GM13977 (cell line): ENCODE measurements at places on chromosomes 7 and 10.

GRCh38 chr10:96047004-96047649 is 3.7 kb downstream of the CCNJ start:
- peak; percentile 12 for DNase-seq

DNA sequence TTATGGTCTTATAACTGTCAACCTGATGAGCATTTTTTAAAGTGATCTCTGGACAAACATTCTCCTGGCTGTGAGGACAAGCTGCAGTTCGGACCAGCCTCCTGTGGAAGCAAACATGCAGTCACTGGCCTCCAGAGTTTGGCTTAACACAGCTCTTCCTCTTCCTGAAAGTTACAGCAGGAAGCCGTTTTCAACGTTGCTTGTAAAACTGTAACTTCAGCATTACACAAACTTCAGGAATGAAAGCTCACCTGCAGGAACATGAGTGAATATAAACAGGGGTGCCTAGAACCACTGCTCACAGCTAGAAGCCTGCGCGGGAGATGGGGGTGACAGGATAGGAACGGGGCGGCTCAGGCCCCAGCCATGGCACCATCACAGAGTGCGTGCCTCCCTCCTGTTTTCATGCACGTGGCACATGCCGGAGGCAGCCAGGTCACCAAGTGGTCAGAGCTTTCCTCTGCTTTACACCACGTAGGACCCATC is 292.9 kb upstream of the PITRM1 start:
- DNase-seq, result no peak

DNA sequence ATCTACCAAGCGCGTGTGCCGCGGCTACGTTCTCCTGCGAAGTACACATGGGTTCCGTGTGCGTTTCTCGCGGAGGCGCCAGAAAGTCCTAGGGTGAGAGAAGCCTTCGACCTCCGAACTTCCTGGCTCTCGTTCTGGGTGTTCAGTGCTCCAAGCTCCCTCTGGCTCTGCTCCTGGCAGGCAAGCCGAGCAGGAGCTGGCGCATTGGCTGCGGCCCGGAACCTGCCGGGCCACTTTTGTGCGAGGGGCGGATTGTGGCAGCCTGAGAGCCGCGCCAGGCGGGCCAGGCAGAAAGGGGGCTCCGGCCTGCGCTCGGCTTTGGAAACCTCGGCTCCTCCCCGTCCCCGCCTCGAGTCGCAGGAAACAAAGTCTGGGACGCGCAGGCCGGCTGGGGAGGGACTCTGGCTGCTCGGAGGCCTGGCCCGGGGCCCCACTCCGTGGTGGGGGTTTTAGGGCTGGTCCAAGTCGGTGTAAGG is 9.6 kb downstream of the EMX2 start:
- DNase-seq, result no peak

- no peak for DNase-seq
Observed at GRCh38 chr7:129366-130221, 62.8 kb upstream of the FAM20C start.

DNA sequence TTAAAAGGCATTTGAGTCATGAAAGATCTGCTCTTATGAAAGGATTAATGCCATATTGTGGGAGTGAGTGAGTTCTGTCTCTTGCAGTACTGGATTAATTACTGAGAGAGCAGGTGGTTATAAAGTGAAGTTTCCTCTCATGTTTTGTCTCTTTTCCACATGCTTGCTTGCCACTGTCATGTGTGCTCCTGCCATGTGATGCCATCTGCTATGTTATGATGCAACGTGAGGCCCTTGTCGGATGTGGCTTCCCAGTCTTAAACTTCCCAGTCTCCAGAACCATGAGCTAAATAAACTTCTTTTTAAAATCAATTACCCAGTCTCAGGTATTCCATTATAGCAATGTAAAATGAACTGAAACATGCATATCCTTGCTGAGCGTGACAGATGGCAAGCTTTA is 22.7 kb upstream of the TCTN3 start:
- DNase-seq, result no peak

- no peak for DNase-seq
Observed at GRCh38 chr7:128448751-128449302, 6.9 kb upstream of the HILPDA start.

GRCh38 chr7:70539617-70540016 is 592.3 kb upstream of the GALNT17 start:
- no peak for DNase-seq

DNA sequence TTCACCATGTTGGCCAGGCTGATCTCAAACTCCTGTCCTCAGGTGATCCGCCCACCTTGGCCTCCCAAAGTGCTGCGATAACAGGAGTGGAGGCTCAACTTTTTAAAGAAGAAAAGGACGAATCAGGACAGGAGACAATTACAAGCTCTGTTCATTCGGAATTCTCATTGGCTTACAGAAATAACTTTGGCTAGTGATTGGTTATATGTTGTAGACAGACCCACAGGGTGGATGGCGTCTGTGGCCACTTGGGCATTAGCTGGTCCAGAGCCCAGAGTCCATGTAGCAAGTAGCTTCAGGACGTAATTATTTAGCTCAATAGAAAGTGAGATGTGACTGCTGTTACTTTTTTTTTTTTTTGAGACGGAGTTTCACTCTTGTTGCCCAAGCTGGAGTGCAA is 160.5 kb upstream of the TNRC18 start:
- DNase-seq, result no peak

- no peak for DNase-seq
Observed at GRCh38 chr10:78321500-78321899, 287.8 kb downstream of the RPS24 start.

DNA sequence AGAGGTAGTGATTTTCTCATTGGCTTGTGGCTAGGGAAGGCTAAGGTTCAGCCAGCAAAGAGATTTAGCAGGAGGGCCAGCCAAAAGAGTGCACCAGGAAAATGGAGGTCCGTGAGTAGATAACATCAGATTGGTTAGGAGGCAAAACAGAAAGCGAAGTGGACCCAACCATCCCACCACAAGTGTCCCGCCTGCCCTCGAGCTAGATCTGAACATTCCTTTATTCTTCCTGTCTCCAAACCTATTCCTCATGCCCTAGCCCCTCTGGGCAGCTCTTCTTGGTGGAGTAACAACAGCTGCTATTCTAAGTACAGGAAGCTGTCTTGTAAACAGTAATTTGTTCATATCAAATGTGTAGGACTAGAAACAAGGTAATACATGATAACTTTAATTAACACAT is 85.7 kb upstream of the BET1 start:
- no peak for DNase-seq

DNA sequence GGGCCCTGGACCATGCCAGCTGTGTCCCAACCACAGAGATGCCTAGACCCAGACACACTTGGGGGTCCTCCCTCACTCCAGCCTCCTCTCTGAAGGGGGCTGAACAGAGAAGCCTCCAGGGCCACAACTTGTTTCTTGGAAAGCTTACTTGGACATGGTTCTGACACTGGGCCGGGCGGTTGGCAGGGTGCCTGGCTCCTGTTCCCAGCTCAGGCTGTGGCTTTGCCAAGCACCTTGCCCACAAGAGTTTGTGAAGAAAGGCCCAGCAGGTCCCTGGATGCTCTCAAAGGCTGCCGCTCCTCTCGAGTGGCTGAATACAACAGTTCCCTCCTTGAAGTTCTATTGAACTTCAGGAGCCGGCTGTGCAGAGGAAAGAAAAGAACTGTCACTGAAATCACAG is 181.6 kb downstream of the PTPN20 start:
- no peak for DNase-seq

GRCh38 chr7:585229-585711 is 65.6 kb upstream of the PDGFA start:
- no peak for DNase-seq

DNA sequence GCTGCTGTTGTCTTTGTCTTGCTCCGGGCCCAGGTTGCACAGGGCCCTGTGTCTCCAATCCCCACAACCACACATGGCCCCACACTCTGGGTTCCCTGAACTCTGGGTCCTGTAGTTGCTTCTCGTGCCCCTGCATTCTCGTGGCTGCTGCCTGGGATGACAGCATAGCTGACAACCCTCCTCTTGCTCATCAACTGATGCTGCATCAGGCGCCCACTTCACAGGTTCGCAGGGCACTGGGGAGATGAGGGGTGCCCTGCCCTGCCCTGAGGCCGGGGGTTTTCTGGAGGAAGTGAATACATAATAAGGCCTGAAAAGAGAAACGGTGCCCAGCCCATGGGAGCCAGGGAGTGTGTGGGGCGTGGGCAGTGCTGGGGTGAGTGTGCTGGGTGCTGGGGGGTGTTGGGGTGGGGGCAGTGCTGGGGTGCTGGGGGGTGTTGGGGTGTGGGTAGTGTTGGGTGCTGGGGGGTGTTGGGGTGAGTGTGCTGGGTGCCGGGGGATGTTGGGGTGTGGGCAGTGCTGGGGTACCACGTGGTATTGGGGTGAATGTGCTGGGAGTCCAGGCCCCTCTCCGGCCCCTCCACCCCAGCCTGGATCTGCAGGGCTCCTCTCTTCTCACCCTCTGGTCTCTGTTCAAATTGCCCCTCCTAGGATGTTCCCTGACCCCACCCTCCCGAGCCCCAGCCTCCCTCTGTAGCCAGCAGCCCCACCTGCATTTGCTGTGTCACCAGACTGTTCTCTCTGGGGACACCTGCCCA is 2.0 kb upstream of the MTG1 start:
- DNase-seq, result no peak

GRCh38 chr7:88835147-88835728 is 39.7 kb upstream of the TEX47 start:
- DNase-seq, result peak; percentile 20

- DNase-seq, result no peak
Observed at GRCh38 chr7:11951909-11952308, 119.9 kb upstream of the THSD7A start.

DNA sequence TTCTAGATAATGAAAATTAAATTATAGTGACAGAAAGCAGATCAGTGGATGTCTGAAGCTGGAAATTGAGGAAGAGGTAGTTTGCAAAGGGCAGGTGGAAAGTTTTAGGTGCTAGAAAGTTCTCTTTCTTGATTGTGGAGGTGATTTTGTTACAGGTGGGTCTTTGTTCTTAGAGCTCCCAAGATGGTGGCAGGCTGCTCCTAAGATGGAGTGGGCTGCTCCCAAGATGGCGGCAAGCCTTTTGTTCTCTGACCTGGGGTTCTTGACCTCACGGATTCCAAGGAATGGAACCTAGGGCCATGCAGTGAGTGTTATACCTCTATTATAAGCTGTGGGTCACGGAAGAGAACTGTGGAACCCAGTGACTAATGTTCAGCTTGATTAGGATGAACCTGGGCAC is 32.5 kb downstream of the SUGCT start:
- DNase-seq, result no peak

DNA sequence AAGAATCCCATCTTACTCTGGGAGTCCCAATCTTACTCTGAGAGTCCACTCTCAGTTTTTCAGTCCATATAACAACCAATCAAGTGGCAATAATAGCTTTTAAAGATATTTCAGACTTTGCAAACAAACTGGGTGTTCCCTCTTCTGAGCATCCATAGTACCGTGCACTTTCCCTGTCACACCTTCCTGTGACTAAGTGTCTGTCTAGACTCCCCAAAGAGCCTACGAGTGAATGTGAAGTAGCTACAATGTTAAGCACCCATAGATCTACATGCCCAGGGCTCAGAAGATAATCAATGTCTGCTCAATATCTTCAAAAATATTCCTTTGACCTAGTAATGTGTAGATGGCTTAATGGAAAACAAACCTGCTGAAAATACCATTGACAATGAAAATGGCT is 95.6 kb upstream of the ASAH2 start:
- DNase-seq, result no peak

DNA sequence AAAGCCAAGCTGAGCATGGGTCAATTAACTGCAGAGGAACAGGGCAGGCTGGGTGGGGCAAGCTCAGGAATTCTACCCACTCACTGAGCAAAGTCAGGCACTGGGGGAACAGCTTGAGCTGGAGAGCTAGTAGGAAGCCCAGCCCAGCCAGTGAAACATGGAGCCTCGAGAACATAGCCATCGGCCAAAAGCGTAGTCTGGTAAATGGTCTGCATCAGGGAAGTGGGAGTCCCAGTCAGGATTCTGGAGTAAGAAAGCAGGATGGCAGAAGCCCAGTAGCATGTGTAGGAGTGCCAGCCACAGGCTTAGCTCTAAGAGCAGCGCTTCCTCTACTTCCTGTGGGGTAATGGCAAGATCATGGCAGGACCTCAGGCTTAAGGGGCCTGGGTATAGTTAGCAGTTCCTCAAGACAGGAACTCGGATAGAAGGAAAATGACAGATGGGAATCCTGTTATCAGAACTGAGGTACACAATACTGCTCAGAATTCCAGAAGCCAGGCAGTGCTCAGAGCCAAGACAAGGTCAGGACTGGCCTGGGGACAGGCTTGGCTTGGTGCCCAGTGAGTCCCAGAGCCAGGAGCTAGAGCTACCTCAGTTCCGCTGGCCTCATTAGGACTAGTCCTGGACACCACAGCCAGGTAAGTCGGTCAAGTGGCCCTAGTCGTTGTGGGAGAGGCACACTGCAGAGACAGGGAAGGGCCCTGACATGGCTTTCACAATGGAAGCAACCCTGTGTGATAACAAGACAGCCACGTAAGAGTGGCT is 65.4 kb upstream of the MXI1 start:
- DNase-seq, result no peak

GRCh38 chr7:98387544-98388226 is 13.2 kb downstream of the BAIAP2L1 start:
- no peak for DNase-seq

- DNase-seq, result peak; percentile 76
Observed at GRCh38 chr7:101990811-101991418, 173.5 kb downstream of the CUX1 start.

DNA sequence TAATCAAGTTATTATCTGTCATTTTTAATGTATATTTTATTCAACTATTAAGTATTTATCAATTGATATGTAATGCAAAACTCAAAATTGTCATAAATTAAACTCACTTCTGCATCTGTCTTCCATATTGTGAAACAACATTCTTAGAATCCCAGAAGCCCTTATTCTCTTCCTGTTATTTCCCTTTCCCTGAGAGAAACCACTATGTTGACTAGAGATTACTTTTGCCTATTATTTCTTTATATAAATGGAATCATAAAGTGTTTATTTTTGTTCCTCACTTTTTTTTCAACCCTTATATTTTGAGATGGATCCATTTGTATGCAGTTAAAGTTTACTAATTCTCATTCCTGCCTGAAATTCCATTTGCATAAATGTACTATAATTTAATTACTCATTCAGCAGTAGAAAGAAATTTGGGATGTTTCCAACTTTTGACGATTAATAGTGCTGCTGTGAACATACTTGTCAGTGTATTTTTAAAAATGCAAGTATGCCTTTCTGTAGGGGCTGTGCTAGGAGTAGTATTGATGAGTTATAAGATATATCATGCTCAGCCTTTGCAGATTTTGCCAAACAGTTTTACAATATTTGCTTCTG is 211.2 kb downstream of the SEMA3D start:
- no peak for DNase-seq

- DNase-seq, result no peak
Observed at GRCh38 chr7:82528577-82529310, 85.2 kb upstream of the CACNA2D1 start.
